ENCODE measurements at places on chromosomes 5 and 9. TPM values are rescaled to one million over a fixed set of nuclear protein-coding genes. Genes with fewer than 3 reads are reported as not detected.

- H3K27me3 ChIP-seq, result no peaks in the 10 kb centered on the region
- DNase-seq, result no peak
- H3K4me3 ChIP-seq, result no peak overlapping the region
Observed at GRCh38 chr5:8156706-8157105, 287.8 kb downstream of the MTRR start.

SLC34A1 gene
- not detected for total RNA-seq

DNA sequence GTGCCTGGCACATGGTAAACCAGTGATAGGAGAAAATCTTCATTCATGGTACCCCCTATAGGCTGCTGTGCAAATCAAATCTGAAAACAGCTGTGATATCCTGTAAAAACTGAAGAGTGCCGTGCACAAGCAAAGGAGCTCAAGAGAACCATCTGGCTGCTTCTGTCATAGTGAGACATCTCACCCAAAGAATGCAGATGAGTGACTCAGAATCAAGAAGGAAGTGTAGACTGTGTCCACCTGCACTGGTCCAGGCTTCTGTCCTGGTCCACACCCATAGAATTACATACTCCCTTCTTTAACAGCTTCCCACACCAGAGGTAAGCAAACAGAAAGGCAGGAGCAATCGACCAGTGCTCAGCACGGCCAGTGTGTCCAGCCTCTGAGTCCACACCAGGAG, 195.9 kb downstream of the ASTN2 start:
- no peaks in the 10 kb centered on the region for H3K27me3 ChIP-seq
- DNase-seq, result no peak
- H3K4me3 ChIP-seq, result no peak overlapping the region
- no peaks in the 10 kb centered on the region for H3K36me3 ChIP-seq
- H3K27ac ChIP-seq, result no peak overlapping the region
- H3K4me1 ChIP-seq, result no peaks in the 10 kb centered on the region

- H3K4me3 ChIP-seq, result no peak overlapping the region
- no peak overlapping the region for H3K27ac ChIP-seq
- no peaks in the 10 kb centered on the region for H3K36me3 ChIP-seq
Observed at GRCh38 chr9:21607576-21607975, 125.5 kb upstream of the IFNE start.

DNA sequence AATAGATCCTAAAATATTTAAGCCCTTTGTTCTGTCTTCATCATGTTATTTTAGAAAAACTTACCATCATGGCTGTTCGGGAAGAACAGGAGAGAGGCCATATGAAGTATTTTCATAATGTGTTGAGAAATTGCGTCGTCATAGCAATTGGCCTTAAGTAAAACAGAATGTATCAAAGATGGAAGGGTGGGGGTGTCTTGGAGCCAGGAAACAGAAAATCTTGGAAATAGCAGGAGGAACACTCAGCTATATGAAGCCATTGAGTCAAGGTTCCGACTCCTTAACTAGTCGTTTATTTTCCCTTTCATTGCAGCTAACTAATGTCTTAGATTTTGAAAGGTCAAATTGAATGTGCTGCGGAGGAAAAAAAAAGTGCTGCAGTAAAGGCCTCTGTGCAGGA, 1.3 kb downstream of the SPTAN1 start:
- no peaks in the 10 kb centered on the region for H3K36me3 ChIP-seq
- DNase-seq, result no peak
- H3K27me3 ChIP-seq, result no peaks in the 10 kb centered on the region
- H3K4me1 ChIP-seq, result peaks cover 67% of the 10 kb centered on the region
